Panc1 (cell line): ENCODE measurements at places on chromosomes 6 and 20. TPM values are rescaled to one million over a fixed set of nuclear protein-coding genes. Genes with fewer than 3 reads are reported as not detected.

ETV7 gene
- 2.0 TPM for total RNA-seq

BACH2 gene
- total RNA-seq: 1.6 TPM

TAAR6 gene
- not detected for total RNA-seq

GGTLC1 gene
- total RNA-seq: 0.18 TPM

INSM1 gene
- 0.05 TPM for total RNA-seq

IGF2R gene
- 163 TPM for total RNA-seq

CTCFL gene
- 0.05 TPM for total RNA-seq

DLL1 gene
- total RNA-seq: 2.4 TPM

GSTA2 gene
- total RNA-seq: not detected

CST4 gene
- total RNA-seq: not detected

LGSN gene
- not detected for total RNA-seq

CAGE1 gene
- not detected for total RNA-seq
